ENCODE measurements at places on chromosomes 6 and 20. TPM values are rescaled to one million over a fixed set of nuclear protein-coding genes. Genes with fewer than 3 reads are reported as not detected.

Gene TBC1D20
- total RNA-seq: 41.8 TPM

Gene FOXQ1
- 2.7 TPM for total RNA-seq

Gene FUT9
- 8.0 TPM for total RNA-seq

Gene BPIFB1
- total RNA-seq: not detected

Gene IDH3B
- total RNA-seq: 105 TPM

Gene PTCRA
- total RNA-seq: not detected

Gene DEFB121
- not detected for total RNA-seq

Gene DEFB124
- total RNA-seq: not detected

Gene HDAC2
- total RNA-seq: 172 TPM

Gene ZFP64
- total RNA-seq: 24.8 TPM

Gene BPI
- total RNA-seq: 2.4 TPM

Gene CTSZ
- 85.2 TPM for total RNA-seq

Gene ENPP3
- 1.5 TPM for total RNA-seq

Gene COL21A1
- total RNA-seq: 44.6 TPM

Gene SPINT3
- total RNA-seq: not detected

Gene MAFB
- 13.4 TPM for total RNA-seq

Gene MMP24
- total RNA-seq: 15.1 TPM

Gene PDYN
- total RNA-seq: not detected

Gene RIOK1
- 42.2 TPM for total RNA-seq

Gene TMEM244
- total RNA-seq: 40.6 TPM

Gene TIAM2
- 50.8 TPM for total RNA-seq

Gene KCNQ5
- total RNA-seq: 2.7 TPM

Gene PCSK2
- 15.6 TPM for total RNA-seq

Gene ULBP2
- 1.8 TPM for total RNA-seq

Gene SLPI
- 61.1 TPM for total RNA-seq

Gene TFAP2D
- 1.3 TPM for total RNA-seq

Gene DEFB118
- total RNA-seq: not detected

Gene ECT2L
- total RNA-seq: not detected

Gene HEY2
- 6.6 TPM for total RNA-seq

Gene SNAP25
- 162 TPM for total RNA-seq

Gene ABCC10
- total RNA-seq: 18.3 TPM

Gene C6orf15
- total RNA-seq: not detected
